Activated CD8-positive, alpha-beta memory T cell treated with anti-CD3 and anti-CD28 coated beads, Interleukin-2, amount 10 ng/mL, durations not matched to agents 7 days and 5 days (primary cell): ENCODE measurements at places on chromosomes 5 and 9.

DNA sequence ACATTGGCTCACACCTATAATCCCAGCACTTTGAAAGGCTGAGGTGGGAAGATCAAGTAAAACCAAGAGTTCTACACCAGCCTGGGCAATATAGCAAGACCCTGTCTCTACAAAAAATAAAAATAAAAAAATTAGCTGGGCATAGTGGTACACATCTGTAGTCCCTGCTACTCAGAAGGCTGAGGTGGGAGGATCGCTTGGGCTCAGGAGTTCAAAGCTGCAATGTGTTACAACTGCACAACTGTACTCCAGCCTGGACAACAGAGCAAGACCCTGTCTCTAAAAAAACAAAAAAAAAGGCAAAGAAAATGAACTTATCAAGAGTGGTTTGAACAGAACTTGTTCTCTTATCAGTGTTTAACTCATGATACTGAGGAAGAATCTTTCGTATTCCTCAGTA, 29.3 kb downstream of the AP3B1 start:
- DNase-seq, result no peak

DNA sequence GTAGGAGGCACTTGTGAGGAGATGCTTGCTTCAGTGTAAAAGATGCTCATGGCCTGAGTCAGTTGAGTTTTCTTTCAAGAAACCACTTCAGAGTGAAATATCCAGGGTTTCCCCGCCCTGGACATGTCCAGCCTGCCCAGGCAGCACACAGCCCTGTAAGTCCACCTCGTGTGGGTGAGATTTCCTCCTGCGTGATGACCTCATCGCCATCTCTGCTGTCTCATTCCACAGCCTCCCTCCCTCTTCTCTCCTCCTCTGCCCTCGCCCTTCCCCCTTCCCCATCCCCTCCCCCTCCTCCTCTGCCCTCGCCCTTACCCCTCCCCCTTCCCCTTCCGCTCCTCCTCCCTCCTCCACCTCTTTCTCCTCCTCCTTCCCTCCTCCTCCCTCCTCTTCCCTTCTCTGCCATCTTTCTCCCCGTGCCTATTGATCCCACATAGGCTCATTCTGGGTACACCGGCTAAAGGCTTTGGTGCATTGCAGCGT, 34.0 kb upstream of the NCS1 start:
- no peak for DNase-seq

DNA sequence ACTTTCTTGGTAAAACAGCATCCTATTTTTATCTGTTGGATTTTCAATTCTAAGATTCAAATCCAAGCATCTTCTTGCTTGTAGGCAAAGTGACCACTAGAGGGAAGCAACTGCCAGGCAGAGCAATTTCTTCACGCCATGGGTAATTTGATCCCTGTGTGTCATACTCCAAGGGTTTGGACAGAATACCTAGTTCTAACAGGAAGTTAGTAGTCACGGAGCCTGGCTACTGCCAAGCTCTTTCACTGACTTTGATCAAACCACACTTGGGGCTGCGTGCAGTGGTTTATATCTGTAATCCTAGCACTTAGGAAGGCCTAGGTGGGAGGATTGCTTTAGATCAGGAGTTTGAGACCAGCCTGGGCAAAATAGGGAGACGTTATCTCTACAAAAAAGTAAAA, 473.6 kb upstream of the TNC start:
- DNase-seq, result no peak

DNA sequence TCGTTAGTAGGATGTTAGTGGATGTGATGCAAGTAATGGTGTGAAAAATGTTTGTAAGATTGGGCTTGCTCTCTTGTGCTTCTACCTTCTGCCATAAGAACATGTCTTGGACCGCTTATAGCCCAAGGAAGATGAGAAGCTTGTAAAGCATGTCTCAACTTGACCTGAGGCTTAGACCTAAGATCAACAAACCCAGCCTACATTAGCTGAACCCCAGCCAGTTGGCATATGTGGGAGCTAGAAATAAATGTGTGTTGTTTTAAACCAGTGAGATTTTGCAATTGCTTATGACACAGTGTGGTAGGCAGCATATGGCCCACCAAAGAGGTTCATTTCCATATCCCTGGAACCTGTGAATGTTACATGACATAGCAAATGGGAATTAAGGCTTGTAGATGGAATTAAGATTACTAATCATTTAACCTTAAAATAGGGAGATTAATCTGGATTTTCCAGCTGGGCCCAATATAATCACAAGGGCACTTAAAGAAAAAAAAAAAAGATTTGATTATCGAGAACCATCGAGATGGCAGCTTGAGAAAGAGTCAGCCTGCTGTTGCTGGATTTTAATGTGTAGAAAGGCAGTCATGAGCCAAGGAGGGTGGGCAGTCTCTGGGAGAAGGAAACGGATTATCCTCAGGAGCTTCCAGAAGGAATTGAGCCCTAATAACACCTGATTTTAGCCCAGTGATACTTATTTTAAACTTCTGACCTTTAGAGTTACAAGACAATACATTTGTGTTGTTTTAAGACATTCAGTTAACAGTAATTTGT, 27.3 kb upstream of the EDIL3 start:
- DNase-seq, result no peak

- no peak for DNase-seq
Measured at GRCh38 chr5:81830596-81830995, 79.7 kb upstream of the SSBP2 start.

GRCh38 chr5:116719106-116719505, 144.5 kb upstream of the SEMA6A start:
- no peak for DNase-seq

- no peak for DNase-seq
Measured at GRCh38 chr5:178583279-178583678, 6.9 kb downstream of the COL23A1 start.

DNA sequence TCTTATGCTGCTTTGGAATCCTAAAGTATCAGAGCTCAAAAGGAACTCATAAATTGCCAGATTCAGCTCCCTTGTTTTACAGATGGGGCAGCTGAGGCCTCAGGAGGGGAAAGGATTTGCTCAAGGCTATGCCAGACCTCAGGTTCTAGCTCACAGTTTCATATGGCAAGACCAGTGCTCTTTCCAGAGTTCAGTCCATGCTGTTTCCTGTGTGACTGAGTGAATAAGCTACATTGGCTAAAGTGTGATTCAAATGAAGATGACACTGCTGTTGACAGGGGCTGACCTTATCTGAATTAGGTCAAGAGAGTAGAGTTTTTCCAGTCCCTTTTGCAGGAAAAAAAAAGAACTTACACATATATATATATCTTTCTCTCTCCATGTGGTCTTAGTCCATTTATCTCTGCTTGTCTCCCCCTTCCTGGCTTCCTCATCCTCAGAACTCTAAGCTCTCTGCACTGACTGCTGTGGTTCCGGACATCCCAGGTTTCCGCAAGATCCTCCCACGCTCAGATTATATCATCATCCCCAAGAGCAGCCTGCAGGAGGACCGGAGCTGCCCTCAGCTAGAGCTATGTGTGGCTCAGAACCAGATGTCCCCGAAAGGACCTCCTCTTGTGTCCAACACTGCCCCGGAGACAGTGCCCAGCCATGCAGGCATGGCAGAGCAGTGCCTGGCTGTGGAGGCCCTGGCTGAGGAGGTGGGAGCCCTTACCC, 9.3 kb downstream of the HMGXB3 start:
- no peak for DNase-seq

GRCh38 chr9:112848316-112849151, 42.1 kb downstream of the SLC46A2 start:
- no peak for DNase-seq

DNA sequence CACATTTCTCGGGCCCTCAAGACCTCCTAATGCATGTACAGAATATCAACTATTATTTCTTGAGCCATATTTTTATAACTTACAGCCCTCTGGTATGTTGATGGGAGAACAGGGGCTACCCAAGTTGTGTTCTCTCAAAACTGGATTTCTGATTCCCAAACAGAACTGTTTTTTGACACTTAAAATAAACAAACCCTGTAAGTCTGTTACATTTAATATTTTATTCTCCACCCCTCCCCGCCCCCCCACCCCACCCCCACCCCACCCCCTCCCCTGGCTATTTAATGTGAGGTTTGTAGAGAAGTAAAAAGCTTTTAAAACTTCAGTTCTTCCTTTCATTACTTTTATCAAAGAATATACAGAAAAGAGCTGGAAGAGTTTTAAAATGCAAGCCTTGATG, 77.9 kb downstream of the FOXB2 start:
- DNase-seq, result no peak
